ENCODE measurements at places on chromosomes 2 and 18.

GRCh38 chr18:3912705-3913104 lies 462.7 kb downstream of the TGIF1 start:
- DNase-seq: no peak

- DNase-seq: no peak
These were observed 1528.5 kb upstream of the NXPH2 start for GRCh38 chr2:140308706-140309105.

GRCh38 chr2:172181840-172182239 lies 79.1 kb upstream of the DLX2 start:
- no peak for DNase-seq

GRCh38 chr2:44450806-44451205 lies 89.1 kb downstream of the CAMKMT start:
- DNase-seq: no peak

DNA sequence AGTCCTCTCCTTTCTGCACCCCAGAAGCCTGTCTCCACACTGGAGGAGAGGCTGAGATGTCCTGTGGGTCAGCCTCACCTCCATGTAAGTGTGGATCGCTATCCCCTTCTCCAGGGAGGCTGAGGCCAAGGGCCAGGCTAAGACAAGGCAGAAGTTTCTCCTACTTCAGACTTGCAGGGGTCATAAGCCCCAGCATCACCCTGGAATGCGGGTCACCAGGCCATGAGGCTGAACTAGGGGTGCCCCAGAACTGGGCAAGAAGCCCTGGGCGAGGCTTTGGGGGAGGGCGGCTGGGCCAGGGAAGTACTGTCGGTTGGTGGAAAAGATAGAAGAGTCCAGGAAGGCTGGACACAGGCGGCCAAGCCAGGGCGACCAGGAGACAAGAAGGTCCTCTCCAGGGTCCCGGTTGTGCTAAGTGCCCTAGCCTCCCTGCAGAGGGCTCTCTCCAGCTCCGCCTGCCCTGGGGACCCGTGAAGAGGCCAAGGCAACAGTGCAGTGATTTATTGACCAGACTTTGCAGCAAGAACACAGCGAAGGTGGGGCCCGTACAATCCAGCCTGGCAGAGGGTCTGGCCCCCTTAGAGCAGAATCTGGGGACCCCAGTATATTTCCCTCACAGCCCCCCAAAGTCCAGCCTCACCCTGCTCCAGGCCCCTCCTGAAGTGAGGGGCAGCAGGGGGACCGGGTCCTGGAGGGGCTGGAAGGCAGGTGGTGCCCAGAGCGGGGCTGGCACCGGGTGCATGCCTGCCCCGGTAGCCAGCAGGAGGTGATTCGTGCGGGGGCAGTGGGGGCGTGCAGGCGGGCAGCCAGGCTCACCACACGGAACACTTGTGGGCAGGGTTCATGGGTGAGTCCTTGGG lies 8.1 kb downstream of the ECEL1 start:
- no peak for DNase-seq

DNA sequence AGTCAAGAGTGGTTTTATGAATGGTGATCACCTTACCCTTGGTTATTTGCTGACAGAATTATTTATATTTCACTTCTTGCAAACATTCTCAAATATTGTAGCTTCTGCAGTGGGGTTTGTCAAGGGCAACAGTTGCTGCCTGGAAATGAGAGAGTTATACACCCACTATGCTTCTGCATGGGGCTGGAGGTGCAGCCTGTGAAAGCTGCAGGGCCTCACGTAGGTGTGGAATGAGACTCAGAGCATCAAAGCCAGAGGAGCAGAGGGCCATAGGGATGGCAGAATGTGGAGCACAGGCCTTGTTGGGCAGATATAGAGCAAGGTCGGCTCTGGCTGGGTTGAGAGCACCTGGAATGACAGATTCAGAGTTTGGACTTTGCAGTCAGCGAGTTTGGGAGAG lies 128.2 kb downstream of the ARHGEF4 start:
- no peak for DNase-seq

- DNase-seq: no peak
These were observed 55.1 kb downstream of the MAP3K20 start for GRCh38 chr2:173130496-173131465.

- no peak for DNase-seq
These were observed 38.3 kb upstream of the WIPF1 start for GRCh38 chr2:174635776-174636404.

All from activated CD4-positive, alpha-beta memory T cell treated with anti-CD3 and anti-CD28 coated beads, Interleukin-2, amount 10 ng/mL, durations not matched to agents 7 days and 5 days (primary cell).